HEK293T (cell line): ENCODE measurements at places on chromosomes 7 and 10.
A peak's percentile ranks its signal among the peaks of the same experiment; 100 is the strongest.

DNA sequence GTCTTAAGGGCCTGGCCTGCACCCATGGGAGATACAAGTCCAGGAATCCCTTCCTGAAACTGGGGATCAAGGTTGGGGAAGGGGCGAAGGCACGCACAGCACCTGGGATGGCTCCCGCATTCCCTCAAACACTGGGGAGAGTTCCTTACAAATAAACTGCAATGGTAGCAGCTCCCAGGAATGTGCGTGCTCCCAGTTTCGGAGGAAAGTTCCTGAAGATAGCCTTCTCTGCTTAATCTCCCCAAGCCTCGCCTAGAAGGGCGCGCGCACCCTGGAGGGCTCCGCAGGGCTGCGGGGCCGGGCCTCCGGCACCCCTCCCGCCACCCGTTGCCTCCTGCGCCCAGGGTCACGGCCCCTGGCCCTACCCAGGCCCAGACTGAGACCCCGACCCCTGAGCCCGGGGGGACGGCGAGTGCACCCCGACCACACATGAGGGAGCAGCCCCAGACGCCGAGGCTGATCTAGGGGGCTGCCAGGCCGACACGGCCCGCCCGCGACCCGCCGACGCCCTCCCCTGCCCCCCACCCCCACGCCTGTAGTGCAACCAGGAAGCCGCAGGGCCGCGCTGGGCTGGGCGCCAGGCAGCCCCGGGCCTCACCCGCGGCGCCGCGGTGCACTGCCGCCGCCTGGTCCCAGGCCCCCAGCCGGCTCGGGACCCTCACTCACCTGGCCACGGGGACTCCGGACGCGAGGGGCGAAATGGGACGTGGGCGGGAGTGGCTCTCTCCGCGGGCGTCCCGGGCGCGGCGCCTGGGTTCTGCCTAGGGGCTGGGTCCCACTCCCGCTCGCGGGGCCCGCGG lies 460 bp downstream of the ANXA11 start:
- peak; percentile 40 for DNase-seq

GRCh38 chr10:17203416-17203815 lies 1.9 kb upstream of the TRDMT1 start:
- DNase-seq, result no peak

GRCh38 chr10:88209231-88209630 lies 345.8 kb downstream of the PTEN start:
- no peak for DNase-seq

DNA sequence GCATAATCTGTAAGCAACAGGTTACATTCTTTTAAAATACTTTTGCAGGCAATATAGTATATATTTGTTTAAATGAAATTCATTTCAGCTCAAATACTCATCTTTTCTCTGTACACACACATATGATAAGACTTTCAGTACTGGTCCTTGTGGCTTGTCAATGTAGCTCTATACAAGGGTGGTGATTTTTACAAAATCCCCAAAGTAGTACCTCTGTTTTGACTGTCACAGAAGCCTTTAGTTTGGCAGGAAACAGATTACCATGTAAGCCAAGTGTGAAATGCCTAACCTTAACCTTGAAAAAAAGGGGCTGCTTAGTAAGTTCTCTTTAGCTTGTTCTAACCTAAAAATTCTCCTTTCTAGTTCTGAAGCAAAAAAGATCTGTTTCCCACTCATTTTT lies 87.9 kb downstream of the KCND2 start:
- DNase-seq, result no peak

GRCh38 chr7:22781230-22781711 lies 41.4 kb downstream of the TOMM7 start:
- DNase-seq, result no peak
